A172 (cell line): ENCODE measurements at places on chromosomes 4 and X. TPM values are rescaled to one million over a fixed set of nuclear protein-coding genes. Genes with fewer than 3 reads are reported as not detected.

DNA sequence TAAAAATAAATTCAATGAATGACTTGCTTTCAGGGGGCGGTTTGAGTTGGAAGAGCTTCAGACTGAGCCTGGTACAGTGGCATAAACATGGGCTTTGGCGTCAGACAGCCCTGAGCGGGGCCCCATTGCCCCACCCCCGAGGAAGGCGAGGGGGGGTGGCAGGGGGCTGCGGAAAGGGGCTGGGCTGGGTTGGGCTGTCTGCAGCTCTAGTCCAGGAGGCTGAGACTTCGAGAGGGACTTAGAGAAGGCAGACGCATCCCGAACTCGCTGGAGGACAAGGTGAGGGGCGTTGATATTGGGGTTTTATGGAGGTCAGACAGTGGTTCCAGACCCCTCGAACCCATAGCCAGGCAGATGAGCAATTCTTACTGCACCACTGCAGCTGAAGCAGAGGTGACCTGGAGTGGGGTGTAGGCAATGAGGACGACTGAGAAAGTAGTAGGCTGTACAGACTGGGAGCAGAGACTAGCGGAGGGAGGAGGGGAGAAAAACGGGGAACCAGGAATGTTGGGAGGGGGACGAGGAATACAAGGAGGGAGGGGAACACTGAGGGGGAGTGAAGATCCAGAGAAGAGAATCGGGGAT is at the start of gene MAGED2:
Gene MAGED2, plus strand, starts transcription at position 222 of the 585 bp plus-strand sequence. CDS start 1,587 bp downstream, outside the sequence.
- peak; percentile 1 for DNase-seq

DNA sequence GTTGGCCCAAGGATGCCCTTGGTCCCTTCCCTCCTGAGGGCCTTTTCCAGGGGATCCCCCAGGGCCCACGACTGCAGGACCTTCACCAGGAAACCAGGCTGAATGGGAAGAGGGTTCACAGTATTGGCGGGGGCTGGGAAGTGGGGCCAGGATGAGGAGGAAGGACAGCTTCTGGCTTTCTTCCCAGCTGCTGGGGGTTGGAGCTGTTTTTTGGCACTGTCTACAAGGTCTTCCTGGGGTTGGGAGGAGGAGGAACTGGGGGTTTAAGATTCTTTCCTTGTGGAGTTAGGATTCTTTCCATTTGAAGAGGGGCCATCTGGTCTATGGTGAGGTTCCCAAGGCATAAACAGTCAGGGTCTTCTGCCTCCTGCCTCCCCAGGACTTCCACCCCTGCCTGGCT is 64.8 kb downstream of the KIF4A start:
- DNase-seq, result no peak

C1QTNF7 gene
- total RNA-seq, result not detected in 2 replicates

SOX3 gene
- not detected in 2 replicates for total RNA-seq

AFM gene
- total RNA-seq, result not detected in 2 replicates
